Activated CD4-positive, alpha-beta T cell treated with anti-CD3 and anti-CD28 coated beads for 4 hours (primary cell): ENCODE measurements at places on chromosomes 11 and 22.

DNA sequence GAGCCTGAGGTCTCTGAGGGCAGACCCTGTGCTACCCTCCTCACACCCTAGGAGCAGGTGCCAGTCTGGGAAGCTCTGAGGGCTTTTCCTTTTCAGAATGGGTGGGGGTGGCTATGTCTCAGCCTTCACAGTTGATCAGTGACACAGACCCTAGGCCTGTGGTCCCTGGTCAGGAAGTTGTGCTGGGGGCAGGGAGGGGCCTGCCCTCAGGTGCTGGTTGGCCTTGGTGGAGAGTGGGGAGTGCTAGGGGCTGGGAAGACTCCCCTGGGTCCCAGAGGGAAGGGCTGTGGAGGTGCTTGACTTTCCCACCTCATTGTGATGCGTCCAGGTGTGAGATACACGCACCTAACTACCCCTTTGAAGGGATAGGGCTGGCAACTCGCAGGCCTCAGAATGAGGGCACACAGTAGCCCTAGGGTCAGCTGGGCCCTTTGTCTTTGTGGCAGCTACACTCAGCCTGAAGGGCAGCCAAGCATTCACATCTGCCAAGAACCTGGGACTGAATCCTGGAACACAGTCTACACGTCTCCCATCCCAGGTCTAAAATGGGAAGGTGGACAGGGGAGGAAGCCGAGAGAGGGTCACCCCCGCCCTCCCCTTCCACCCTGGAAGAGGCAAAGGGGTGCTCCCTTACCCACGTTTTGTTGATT, 31.2 kb upstream of the ATXN10 start:
- no peak for DNase-seq

DNA sequence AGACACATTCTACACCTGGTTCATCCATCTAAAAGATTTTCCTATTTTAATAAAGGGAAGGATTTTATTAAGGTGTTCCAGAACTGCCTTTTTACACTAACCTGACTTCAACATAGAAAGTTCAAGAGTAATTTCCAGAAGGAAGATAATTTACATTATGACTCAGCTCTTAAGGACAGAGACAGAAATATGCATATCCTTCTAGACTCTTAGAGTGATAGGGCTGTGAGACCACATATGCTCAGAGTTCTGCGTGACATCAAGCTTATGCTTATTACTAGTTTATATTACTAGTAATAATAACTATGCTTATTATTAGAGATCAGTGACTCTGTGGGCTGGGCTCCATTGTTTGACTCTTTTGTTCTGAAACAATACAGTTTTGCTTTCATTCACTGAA, 4.6 kb downstream of the PDGFD start:
- no peak for DNase-seq

DNA sequence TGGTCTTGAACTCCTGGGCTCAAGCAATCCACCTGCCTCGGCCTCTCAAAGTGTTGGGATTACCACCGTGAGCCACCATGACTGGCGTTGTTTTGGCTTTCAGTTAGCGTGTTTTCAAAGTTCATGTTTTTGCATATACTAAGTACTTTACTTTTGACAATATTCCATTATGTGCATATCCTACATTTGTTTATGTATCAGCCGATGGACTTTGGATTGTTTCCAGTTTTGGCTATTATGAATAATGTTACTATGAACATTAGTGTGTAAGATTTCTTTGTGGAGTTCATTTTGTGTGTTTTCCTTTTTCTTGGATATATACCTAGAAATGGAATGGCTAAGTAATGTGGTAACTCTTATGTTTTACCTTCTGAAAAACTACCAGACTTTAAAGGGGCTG, 9.9 kb downstream of the CSTF3 start:
- DNase-seq: no peak

- DNase-seq: no peak
Measured at GRCh38 chr22:36259615-36260300, 6.8 kb downstream of the APOL1 start.

GRCh38 chr11:103904324-103904667, 132.1 kb upstream of the DDI1 start:
- DNase-seq: no peak

- no peak for DNase-seq
Measured at GRCh38 chr22:27874185-27874584, 44.9 kb downstream of the PITPNB start.

- no peak for DNase-seq
Measured at GRCh38 chr11:2328656-2329354, 27.0 kb downstream of the TSPAN32 start.

GRCh38 chr11:59184691-59185339, 12.9 kb downstream of the DTX4 start:
- DNase-seq: no peak

GRCh38 chr11:31480930-31481329, 28.5 kb downstream of the IMMP1L start:
- no peak for DNase-seq

- no peak for DNase-seq
Measured at GRCh38 chr11:30128269-30128932, 102.4 kb upstream of the FSHB start.

- peak; percentile 32 for DNase-seq
Measured at GRCh38 chr22:43136255-43136654, 6.9 kb downstream of the MCAT start.

- DNase-seq: no peak
Measured at GRCh38 chr22:37030560-37031281, 11.2 kb downstream of the MPST start.

DNA sequence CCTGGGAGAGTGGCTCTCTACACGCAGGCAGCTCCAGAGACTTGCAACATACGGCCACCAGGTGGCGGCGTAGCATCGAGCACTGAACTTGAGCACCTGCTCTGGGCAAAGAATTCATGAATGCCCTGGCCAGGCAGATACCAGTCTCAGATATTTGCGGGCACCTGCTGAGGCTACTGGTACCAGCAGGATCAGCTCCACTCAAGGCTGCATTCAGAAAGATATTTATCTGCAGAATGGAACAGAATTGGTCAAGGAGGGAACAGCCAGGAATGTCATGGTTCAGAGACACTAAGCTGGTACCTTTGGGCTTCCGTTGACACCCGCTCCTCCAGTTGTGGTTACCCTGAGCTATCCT, 10.8 kb upstream of the CCDC86 start:
- peak; percentile 71 for DNase-seq

- DNase-seq: no peak
Measured at GRCh38 chr11:116459185-116460045, 313.4 kb downstream of the BUD13 start.

- DNase-seq: no peak
Measured at GRCh38 chr11:116333001-116333535, 439.7 kb downstream of the BUD13 start.

GRCh38 chr11:72814286-72815109, at the start of gene ATG16L2:
Gene ATG16L2 (plus strand): TSS chr11:72814411. CDS start chr11:72814446, 35 bp downstream.
- DNase-seq: peak; percentile 90

- DNase-seq: no peak
Measured at GRCh38 chr11:114250993-114251814, 45.0 kb upstream of the NNMT start.

GRCh38 chr11:103862094-103862801, 174.2 kb upstream of the DDI1 start:
- no peak for DNase-seq

- peak; percentile 17 for DNase-seq
Measured at GRCh38 chr22:20015971-20016733, 471 bp downstream of the ARVCF start.

DNA sequence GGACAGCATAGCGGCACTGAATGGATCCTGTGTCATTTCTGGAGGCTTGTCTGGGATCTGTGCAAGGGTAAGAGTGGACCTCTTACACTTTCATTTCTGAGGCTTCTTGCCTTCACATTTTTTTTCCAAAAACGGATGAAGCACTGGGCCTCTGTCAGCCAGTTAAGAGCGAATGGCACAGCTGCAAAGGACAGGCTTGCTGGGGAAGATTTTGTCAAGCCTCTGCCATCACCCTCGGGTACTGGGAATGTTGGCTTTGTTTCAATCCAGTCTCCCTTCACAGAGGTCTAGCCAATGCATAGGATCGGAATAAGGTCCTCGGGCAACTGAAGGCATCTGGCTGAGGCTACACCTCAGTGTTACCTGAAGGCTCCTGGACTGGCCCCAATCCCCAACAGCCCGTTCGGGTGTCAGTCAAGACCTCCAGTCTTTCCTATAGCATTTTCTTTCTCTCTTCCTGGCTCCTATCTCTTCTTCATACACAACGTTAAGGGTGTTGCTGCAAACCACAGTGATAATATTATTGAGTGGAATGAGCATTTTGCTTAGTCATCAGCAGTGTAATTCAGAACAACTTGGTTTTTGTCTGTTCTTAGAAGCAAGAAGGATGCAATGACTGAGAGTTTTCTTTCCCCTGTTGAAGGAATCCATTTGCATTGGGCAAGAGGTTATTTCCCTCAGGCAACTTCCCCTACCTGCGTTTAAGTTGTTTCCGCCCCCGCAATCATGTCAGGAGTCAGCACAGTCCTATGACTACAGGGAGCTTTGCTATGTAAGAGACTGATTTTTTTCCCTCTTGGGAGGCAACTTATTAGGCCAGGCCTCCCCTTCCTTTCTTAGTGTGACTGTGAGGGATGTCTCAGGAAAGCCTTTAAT, 22.8 kb downstream of the NPAT start:
- DNase-seq: peak; percentile 63

GRCh38 chr11:122984186-122985011, 2.8 kb upstream of the BSX start:
- DNase-seq: no peak

- DNase-seq: no peak
Measured at GRCh38 chr11:17765356-17766072, 30.9 kb downstream of the KCNC1 start.

GRCh38 chr22:41979423-41980250, 10.4 kb downstream of the SEPTIN3 start:
- DNase-seq: no peak

- DNase-seq: no peak
Measured at GRCh38 chr11:33930317-33931021, 38.6 kb upstream of the LMO2 start.

- no peak for DNase-seq
Measured at GRCh38 chr11:116193321-116194131, 579.3 kb downstream of the BUD13 start.

DNA sequence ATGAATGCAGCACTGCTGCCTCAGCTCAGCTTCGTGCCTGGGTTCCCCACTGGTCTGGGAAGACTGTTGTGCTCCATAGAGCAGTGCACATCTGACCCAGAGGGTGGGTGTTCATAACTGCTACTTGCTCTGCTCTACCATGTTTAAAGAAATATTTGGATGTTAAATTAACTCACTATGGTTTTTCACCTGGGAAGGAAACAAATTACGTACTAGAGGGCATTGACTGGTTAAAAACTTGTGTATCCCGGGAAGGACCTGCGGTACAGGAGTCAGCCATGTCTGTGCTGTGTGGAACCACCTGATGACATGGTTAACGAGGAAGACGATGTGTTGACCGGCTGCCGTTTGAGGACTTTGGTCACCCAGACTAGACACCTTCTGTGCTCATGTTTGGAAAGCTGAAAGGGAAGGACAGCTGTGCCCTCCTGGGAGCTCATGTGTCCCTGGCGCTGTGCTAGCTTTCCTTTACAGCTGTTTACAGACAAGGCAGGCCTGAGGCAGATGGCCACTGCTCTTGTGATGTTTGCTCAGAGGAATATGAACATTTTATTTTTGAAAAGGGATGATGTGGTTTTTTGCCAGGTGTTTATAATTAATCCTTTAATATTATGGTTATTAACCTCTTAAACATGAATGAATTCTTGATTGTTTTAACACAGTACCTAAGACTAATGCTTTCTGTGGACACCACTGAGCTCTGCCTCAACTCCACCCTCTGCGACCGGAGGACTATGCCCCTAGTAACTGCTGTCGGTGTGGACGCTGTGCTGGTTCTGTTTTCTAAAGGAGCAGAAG, 14.3 kb upstream of the AIFM3 start:
- DNase-seq: no peak

GRCh38 chr22:46054091-46055073, 77.4 kb upstream of the WNT7B start:
- DNase-seq: no peak

DNA sequence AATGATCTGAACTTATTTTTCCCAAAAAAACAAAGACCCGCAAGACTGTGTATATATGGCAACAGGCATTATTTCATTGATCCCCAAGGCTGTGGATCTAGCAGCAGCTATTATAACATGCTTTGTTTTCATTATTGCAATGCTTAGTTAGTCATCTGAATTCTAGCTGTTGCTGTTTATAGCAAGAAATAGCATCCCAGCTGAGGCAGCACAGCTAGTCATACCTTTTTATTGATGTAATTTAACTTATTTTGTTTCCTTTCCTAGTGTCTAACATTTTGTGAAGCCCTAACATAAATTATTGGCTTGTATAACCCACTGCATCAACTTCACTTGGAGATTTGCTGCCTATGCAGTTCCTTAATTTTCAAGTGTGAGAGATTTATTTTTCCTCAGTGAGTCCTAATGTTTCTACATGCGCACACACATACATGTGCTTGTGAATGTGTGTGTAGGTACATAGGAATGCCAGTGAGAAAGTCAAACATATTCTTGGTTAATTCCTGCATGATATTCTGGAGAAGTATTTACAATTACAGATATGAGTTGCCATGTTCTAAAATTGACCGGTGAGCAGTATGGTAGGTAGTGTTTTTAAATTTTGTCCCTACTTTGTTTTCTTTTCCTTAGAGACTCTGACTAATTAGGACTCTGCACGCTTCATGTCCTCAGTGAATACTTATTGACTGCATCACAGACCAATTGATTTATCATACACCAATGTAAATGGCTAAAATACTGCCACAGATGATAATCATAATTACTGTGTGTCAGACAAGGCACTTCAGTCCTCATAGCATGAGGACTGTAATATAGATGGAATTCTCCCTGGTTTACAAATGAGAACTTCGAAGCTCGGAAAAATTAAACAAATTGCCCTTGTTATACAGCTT, 119.3 kb downstream of the WNT11 start:
- no peak for DNase-seq

DNA sequence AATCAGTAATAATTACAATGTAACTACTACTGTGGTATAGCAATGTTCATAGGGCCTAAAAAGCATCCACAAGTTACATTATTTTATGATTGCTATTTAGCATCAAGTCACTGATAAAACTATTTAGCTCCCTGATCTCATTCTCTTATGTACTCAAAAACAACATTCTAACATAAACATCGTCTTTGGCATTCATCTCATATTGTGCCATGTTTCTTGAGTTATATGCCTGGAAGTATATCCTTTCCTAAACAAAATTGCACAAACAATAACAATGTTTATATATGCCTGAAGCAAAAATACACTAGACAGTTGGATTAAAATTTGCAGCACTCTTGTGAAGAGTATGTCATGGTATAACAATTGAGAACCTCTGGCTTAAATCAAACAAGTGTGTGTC, 34.1 kb downstream of the HORMAD2 start:
- no peak for DNase-seq
